Right cardiac atrium (tissue), 5 donors: ENCODE measurements at places on chromosomes 16 and 17.

- DNase-seq, result no peak
These were observed 22.8 kb downstream of the BAHCC1 start for GRCh38 chr17:81417879-81418709.

DNA sequence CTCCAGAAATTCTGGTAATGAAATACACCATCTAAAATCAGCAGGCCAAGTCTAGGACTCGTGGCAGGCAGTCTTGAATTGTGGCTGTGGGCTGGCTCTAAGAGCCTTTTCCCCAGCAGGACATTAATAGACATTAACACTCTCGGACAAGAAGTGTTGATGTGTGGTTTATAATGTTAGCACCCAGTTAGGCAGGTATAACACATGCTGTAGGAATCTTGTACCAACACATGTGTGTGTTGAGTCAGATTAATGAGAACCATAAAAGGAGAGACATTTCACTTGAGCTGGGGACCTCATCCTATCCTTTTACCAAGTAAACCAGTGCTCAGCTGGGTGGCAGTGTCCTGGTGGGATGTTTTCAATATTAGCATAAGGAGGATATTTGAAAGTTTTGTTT is 264.5 kb downstream of the FTO start:
- no peak for DNase-seq

DNA sequence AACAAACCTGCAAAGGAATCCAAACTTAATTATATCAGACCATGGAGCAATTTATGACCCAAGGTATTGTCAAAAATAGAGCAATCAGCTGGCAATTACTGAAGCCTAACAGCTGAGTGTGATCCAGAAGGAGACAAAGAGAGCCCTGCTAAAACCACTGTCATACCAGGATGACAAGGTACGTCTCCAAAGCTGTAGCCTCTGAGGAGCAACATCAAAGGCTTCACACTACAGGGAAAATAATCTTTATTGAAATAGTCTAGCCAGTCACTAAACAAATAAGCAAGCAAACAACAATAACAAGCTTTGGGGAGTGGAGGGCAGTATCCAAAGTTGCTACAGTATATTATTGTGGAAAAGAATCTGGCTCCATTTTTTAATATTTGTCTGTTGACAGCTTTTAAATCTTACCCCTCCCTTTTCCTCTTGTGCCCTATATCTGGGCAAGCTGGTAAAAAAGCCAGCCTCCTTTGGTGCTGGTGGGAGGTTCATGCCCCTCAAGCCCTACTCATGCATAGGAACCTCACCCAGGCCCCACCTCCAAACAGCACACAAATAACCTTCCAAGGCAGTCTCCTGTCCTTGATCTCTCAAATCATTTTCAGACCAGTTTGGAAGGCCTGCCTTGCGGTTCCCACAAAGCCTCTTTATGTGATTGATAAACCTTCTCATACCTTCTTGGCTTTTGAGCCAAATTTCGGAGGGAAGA is 73.7 kb downstream of the ITFG1 start:
- no peak for DNase-seq

- no peak for DNase-seq
These were observed 141.8 kb downstream of the PITPNC1 start for GRCh38 chr17:67518876-67519275.

DNA sequence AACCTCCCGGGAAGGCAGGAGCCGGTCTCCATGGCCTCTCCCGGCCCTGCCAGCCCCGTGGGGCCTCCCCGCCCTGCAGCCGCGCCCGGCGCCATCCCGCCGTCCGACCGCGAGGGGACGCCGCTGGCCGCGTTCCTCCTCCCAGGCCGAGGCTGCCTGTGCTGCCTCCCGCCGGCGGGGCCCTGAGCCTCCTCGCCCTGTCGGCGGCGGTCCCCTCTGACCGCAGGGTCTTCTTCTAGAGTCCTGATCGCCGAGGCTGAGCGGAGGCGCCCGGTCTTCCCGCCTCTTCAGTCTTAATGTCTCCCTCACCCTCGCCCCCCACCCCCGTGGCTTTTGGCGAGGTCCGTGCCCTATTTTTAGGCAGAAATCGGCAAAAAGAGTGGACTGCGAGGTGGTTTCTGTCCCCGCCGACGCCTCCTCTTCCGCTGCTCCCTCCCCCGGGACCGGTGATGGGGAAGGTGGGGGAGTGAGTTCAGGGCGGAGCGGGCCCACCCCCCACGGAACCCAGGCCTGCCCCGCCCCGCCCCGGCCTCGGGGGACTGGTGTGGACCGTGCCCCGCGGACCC is 794 bp upstream of the CPNE7 start:
- DNase-seq, result peak; percentile 61

- peak; percentile 66 for DNase-seq
These were observed 13.8 kb downstream of the RIPOR1 start for GRCh38 chr16:67542464-67542863.

DNA sequence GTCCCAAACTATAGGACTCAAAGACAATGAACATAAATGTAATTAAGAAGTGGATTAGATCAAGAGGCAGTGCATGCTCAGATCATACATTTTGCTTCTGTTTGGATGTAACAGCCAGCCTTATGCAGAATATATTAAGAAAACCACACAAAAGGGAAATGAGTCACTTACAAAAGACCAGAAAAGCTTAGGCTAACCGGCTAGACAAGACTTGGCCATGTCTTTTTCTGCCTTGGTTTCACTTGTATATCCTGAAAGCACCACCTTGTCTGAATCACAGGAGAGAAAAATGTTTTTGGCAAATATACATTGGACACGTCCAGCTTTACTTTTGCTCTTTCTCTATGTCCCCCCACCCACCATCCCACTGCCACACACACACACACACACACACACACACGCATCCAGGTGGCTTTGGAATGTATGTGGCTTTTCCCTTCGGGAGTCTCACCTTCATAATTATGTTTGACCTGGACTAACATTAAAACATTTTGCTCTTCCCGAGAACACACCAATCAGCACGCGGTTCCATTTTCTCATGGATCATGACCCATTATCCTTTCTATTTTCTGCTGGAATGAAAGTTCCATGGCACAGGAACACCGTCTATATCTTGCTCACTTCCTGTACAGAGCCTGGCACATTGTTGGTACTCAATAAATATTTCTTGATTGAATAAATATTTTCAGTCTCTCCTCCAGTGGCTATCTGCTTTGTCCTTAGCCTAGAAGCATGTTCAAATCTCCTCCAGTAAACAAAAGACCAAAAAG is 64.6 kb downstream of the CDK5R1 start:
- no peak for DNase-seq

DNA sequence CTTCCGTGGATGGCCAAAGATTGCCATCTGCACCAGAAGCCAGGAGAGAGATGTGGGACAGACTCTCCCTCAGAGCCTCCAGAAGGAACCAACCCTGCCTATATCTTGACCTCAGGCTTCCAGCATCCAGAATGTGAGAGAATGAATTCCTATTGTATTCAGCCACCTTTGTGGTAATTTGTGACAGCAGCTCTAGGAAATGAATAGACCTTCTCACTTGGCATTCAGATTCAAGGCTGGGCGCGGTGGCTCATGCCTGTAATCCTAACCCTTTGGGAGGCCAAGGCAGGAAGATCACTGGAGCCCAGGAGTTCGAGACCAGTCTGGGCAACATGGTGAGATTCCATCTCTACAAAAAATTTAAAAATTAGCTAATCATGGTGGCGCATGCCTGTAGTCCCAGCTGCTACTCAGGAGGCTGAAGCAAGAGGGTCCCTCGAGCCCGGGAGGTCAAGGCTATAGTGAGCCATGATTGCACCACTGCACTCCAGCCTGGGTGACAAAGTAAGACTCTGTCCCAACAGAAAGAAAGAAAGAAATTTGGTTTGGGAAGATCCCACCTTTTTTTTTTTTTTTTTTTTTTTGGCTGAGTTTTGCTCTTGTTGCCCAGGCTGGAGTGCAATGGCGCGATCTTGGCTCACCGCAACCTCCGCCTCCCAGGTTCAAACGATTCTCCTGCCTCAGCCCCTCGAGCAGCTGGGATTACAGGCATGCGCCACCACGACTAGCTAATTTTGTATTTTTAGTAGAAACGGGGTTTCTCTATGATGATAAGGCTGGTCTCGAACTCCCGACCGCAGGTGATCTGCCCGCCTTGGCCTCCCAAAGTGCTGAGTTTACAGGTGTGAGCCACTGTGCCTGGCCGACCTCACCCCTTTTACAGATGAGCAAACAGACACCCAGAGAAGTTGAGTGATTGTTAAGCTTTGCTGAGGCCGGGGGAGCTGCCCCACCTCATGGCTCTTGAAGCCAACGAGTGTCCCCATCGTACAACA is 4.3 kb upstream of the CPSF4L start:
- no peak for DNase-seq

GRCh38 chr16:88536971-88537751 is 33.0 kb upstream of the ZC3H18 start:
- peak; percentile 52 for DNase-seq

GRCh38 chr16:56744996-56745640 is 15.2 kb downstream of the NUP93 start:
- no peak for DNase-seq

GRCh38 chr16:17926461-17926860 is 410.1 kb downstream of the NPIPA8 start:
- no peak for DNase-seq

DNA sequence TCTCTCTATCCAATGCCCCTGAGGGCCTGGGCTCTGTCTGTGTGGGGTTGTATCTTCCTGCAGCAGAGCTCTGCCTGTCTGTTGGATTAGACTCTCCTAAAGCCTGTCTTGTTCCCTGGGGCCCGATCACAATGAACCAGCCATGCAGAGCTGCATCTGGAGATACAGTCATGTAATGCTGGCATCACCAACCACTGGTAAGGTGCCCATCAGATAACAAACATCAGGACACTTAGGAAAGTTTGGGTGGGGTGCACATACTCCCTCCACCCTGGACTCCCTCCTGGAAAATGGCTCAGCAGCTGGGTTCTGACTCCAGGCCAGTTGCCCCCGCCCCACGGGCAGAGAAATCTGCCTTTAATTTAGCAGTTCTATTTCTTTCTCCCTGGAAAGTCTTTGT is 61.3 kb upstream of the BRD7 start:
- DNase-seq, result no peak

GRCh38 chr16:54216688-54217087 is 69.9 kb downstream of the IRX3 start:
- DNase-seq, result peak; percentile 71

- DNase-seq, result no peak
These were observed 2.4 kb upstream of the CD300LF start for GRCh38 chr17:74715144-74715543.
